Uterine smooth muscle cell (primary cell): ENCODE measurements at places on chromosomes 6 and 20. TPM values are rescaled to one million over a fixed set of nuclear protein-coding genes. Genes with fewer than 3 reads are reported as not detected.

TSHZ2 gene
- 1.2 and 1.5 TPM in 2 replicates for total RNA-seq

TRAPPC3L gene
- total RNA-seq: not detected in 2 replicates

CDYL gene
- 24.9 and 28.2 TPM in 2 replicates for total RNA-seq

TDRD6 gene
- 0.11 and 0.12 TPM in 2 replicates for total RNA-seq

POU5F1 gene
- not detected in 2 replicates for total RNA-seq

TEAD3 gene
- 12.5 and 14.2 TPM in 2 replicates for total RNA-seq

SIRPG gene
- not detected in 2 replicates for total RNA-seq

HLA-DRA gene
- total RNA-seq: not detected in 2 replicates

TCP11 gene
- total RNA-seq: 0.25 and 0.66 TPM in 2 replicates

RBPJL gene
- not detected in 2 replicates for total RNA-seq

LY6G6D gene
- total RNA-seq: not detected in 2 replicates

MAP1LC3A gene
- 6.5 and 22.2 TPM in 2 replicates for total RNA-seq

DNPH1 gene
- 62.9 and 63.7 TPM in 2 replicates for total RNA-seq

HSPA12B gene
- total RNA-seq: 0.11 and 0.12 TPM in 2 replicates

FUT9 gene
- under 0.01 TPM in 1 of 2 replicates, not detected in the other for total RNA-seq

BCAS4 gene
- 14.2 and 17.9 TPM in 2 replicates for total RNA-seq

C6orf132 gene
- total RNA-seq: 1.00 and 1.5 TPM in 2 replicates

PACRG gene
- 0.25 and 0.33 TPM in 2 replicates for total RNA-seq

IL17A gene
- not detected in 2 replicates for total RNA-seq

NOP56 gene
- total RNA-seq: 146 and 205 TPM in 2 replicates

SDCBP2 gene
- 1.2 and 1.5 TPM in 2 replicates for total RNA-seq

TREML1 gene
- not detected in 2 replicates for total RNA-seq

IMPG1 gene
- total RNA-seq: 0.37 TPM in 1 of 2 replicates, not detected in the other

DEFB124 gene
- total RNA-seq: not detected in 2 replicates
